Large intestine (tissue), 12 donors: ENCODE measurements at places on chromosomes 12 and 14. TPM values are rescaled to one million over a fixed set of nuclear protein-coding genes. Genes with fewer than 3 reads are reported as not detected.
A peak's percentile ranks its signal among the peaks of the same experiment; 100 is the strongest.

GRCh38 chr14:68794851-68795596 is 2.2 kb upstream of the ZFP36L1 start:
- DNase-seq, result no peak

DNA sequence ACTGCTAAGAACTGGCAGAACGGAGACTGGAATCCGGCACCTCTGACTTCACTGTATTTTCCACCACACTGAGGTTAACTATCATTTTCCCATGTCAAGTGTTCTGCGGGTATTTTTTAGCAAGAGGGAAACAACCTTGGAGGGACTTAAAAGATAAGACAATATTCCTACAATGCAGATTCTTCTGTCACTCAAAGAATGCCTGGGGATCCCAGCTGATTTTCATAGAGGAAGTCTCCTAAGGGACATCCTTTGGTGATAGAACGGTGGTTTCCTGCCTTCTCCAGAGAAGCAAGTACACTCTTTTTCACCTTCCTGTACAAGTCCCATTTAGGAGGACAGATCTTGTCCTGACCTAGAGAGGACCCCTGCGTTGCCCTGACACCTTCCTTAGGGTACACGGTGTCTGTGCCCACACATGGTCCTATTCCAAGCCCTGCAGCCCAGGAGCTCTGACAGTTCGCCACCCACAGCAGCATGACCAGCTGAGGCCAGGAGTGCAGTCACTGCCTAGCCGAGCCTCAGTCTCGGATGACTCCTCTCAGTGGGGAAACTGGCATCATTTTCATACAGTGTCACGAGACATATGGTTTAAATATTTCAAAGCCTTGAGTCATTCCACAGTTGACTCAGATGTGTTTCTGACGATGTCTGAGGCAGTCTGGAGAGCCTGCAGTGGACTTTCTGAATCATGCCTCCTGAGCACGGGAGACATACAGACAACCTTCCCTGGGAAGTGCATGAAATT is 181.3 kb upstream of the FKBP4 start:
- no peak for DNase-seq

GRCh38 chr12:51915951-51916350 is 8.6 kb downstream of the ACVRL1 start:
- DNase-seq, result no peak

GRCh38 chr14:105123981-105124765 is 44.4 kb downstream of the JAG2 start:
- peak; percentile 26 for DNase-seq

The TTC9 gene
- polyA plus RNA-seq, result 1.9 TPM

DNA sequence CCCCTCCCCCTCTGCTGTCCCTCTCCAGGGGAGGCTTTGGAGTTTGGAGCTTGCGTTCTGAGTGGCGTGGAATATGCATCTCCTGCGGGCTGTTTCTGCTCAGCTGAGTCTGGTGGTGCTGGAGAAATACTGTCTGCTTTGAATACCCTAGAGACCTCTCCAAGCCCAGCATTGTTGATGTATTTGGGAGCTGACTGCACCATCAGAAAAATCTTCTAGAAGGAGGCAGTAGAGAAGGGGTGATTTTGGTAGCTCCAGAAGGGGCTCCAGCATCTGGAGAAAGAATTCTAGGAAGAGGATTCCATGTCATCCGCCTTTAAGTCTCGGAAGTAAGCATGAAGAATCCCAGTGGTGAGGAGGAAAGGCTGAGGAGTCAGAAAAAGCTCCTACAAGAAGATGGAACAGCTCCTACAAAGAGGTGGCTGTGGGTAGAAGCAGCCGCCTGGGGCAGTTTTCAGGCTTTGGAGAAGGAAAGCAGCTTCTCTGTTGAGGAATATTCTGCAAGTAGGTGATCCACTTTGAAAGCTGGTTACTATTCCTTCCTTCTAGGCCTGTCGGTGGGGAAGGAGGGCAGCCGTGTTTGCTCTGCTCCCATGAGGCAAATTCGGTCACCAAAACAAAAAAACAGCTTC is 9.7 kb downstream of the MLXIP start:
- DNase-seq, result no peak

DNA sequence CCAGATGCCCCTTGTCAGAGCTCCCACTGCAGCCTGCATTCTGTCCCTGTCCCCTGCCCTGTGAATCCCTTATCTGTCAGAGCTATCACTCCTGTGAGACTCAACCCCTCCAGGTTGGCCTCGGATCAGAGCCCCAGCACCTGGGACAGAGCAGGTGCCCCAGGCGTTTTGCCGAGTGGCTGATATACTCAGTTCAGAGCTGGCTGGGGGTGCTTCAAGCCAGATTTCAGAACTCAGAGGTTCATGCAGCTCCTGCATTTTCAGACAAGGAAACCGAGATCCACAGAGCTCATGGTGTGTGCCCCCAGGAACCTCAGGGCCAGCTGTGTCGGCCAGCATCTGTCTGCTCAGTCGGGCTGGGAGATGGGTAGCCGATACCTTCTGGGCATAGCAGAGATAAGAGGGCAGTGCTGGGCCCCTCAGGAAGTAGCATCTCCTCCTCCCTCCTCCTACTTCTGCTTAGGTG is 228.0 kb upstream of the RTL1 start:
- no peak for DNase-seq

GRCh38 chr12:103705927-103706326 is 118.9 kb downstream of the STAB2 start:
- no peak for DNase-seq

GRCh38 chr12:132285991-132286681 is 43.3 kb downstream of the GALNT9 start:
- peak; percentile 58 for DNase-seq

DNA sequence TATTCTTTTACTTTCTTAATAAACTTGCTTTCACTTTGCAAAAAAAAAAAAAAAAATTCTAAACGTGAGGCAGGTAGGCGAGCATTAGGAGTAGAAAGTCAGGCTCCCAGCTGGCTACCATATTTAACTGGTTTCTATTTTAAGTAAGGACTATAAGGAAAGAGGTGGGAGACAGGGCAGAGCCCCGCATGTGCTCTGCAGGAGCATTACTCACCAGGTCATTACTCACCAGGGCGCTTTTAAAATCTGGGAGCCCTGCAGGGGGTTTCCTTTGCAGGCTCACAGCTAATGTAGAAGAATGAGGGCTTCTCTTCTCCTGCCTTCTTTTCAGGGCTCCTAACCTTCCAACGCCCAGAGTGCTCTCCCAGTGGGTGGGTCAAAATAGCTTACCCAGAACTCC is 14.0 kb upstream of the DPF3 start:
- DNase-seq, result peak; percentile 52

GRCh38 chr12:52351196-52352059 is 15.9 kb downstream of the KRT85 start:
- DNase-seq, result no peak

DNA sequence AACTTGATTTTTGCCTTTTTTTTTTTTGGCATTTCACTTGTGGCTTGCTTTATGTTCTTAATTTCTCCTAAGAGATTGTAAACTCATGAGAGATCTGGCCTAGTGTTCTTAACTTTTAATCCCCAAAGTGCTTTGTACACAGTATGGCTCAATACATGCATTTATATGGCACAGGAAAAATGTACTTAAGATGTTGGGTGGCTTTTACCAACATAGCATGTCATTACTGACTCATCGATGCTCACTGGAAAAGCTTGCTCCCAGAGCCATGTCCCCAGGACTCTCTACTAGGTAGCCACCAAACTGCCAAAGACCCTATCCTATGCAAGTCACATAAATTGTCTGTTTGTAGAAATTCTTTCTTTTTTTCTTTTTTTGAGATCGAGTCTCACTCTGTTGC is 13.1 kb upstream of the SMCO3 start:
- no peak for DNase-seq

- no peak for DNase-seq
Measured at GRCh38 chr12:28585146-28585545, 394.9 kb downstream of the CCDC91 start.

DNA sequence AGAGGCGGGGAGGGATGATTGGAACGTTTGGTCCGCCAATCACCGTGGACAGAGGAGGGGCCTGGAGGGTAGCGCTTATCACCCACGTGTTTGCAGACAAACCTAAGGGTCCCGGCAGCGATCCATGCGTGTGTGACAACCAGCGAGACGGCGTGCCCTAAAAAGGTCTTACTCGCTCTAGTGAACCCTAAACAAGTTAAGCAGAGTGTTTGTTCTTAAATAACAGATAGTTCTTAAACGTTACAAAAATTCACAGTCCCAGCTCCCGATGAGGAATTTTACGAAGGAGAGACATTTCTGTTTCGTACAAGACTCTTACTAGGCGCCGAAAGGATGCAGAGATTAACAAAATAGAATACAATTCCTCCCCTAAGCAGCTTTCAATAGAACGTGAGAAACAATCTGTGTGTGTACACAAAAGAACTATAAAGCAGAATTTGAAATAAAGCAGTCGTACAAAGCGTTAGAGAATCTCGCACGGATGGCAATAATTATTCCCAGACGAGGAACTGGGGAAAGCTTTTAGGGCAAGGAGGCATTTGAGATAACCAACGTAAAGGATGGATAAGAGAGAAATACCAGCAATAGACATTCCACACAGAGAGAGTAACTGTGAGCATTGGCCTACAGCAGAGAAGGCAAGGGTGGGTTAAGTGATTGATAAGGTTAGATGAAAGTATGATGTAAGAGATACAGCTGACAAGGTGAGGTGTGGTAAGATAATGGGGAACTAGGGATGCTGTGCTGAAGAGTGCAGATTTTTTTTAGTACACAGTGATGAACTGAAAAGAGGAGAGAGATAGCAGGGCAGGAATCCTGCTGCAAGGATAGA is 831 bp upstream of the RPS6KA5 start:
- no peak for DNase-seq

DNA sequence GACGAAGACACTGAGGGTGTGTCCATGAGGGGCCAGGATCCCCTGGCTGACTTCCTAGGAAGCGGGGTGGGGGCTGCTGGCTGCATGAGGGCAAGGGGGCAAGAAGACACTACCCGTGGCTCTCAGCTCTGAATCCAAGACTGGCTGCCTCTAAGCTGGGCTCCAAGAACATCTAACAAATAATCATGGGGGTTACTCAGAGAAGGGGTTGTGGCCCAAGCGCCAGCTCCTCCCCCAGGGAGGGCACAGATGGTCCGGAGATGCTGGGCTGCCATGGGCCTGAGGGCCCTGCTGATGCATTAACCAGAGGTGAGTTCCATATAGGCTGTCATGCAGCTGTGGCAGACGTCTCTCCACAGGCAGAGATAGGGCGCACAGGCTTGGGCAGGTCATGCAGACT is 14.3 kb downstream of the SYNDIG1L start:
- DNase-seq, result no peak

The NRIP2 gene
- 4.2 TPM for polyA plus RNA-seq

- no peak for DNase-seq
Measured at GRCh38 chr12:121454921-121455320, 55.0 kb downstream of the RNF34 start.

DNA sequence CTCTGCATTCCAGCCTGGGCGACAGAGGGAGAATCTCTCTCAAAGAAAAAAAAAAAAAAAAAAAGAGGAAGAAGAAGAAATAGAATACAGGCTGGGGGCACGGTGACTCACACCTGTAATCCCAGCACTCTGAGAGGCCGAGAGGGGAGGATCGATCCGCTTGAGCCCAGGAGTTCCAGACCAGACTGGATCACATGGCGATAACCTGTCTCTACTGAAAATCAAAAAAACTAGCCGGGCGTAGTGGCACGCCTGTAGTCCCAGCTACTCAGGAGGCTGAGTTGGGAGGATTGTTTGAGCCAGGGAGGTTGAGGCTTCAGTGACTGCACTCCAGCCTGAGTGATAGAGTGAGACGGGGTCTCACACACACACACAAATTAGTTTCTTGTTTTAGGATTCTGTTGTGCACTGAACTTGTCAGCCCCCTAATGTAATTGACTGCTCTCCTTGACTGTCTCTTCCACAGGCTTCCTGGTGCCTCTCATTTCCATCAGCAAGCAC is 963 bp upstream of the TINF2 start:
- peak; percentile 67 for DNase-seq

The ESRRB gene
- 0.18 TPM for polyA plus RNA-seq
